ENCODE measurements at places on chromosomes 13 and 19.

DNA sequence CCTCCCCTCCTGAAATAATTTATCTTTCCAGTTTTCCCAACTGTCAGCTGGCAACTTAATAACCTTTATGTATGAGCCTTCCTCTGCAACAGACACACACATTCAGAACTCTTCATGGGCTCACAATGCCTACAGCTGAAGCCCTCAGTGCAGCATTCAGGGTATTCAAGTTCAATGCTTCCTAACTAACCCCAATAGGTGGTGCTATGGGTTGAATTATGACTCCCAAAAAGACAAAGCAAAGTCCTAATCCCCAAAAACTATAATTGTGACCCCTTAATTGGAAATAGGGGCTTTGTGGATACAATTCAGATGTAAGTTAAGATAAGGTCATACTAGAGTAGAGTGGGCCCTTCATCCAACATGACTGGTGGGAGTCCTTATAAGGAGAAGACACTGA is 202.2 kb downstream of the SUCLA2 start:
- no peak for DNase-seq

DNA sequence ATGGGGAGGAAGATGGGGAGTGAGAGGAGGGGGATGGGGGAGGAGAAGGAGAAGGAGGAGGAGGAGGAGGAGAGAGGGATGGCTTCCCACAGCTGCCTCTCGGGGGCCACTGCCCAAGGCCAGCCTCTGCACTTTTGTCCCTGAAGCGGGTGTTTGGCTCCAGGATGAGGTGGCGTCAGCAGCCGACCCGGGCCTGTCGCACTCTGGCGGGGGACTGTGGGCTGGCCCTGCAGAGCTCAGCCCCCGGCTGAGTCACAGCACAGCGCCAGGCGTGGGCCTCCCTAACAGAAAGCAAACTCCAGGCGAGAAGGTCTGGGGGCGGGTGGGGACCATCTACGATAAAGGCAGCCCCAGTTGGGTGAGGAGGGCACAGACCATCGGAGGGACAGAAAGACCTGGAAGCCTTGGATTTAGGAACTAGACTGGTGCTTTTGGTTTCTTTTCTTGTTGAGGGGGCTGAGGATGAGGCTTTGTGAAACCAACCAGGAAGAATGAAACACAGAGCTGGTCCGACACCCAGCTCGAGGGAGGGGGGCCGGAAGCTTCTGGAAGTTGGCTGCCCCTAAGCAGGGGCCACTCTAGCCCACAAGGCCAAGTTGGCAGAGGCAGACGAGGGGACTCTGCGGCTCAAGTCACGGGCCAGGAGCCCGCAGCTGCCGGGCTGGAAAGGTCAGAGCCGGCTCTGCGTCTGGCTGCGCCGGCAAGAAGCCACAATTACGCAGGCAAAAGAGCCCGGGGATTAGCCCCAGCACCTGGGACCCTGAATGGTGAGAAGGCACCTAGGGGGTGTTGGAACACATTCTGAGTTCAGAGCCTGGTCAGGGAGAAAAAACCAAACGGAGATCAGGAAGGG is 18.2 kb downstream of the LSM4 start:
- DNase-seq = no peak

- DNase-seq = peak; percentile 1
These were observed 31.1 kb downstream of the DNM2 start for GRCh38 chr19:10748927-10749434.

DNA sequence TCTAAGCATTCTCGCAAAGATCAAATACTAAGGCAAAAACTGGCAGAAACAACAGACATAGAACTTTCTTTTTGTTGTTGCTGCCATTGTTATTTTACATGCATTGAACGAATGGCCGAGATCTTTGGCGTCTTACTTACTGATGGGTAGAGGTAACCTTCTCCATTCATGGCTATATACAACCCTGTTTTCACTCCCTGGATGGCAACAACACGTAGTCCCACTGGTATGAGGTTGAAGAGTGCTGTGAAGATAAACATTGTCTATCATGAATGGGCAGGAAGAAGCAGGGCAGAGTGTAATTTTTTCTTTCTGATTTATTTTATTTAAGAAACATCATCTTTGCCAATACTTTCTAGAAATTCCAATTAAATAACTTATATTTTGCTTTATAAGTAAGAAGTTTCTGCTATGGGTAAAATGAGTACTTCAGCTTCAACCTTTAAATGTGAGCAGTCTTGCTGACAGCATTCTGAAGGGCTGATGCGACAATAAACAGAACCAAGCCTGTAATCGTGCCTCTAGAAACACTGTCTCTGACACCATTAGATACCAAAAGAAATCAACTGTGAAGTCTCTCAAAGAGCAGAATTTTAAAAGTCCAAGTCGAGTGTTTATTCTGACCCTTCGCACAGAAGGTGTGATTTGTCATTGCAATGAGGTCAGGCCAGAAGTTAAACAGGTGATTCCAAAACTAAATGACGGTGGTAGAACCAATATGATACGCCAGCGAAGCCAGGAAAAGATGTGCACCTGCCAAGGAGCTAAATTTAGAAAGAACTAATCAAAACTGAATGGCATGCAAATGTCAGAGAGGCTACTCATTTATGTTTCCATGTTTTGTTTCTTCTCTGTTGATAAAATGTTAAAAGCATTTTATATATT is 416.4 kb downstream of the ITGBL1 start:
- no peak for DNase-seq

GRCh38 chr13:29423050-29423449 is 172.4 kb downstream of the SLC7A1 start:
- DNase-seq = no peak

DNA sequence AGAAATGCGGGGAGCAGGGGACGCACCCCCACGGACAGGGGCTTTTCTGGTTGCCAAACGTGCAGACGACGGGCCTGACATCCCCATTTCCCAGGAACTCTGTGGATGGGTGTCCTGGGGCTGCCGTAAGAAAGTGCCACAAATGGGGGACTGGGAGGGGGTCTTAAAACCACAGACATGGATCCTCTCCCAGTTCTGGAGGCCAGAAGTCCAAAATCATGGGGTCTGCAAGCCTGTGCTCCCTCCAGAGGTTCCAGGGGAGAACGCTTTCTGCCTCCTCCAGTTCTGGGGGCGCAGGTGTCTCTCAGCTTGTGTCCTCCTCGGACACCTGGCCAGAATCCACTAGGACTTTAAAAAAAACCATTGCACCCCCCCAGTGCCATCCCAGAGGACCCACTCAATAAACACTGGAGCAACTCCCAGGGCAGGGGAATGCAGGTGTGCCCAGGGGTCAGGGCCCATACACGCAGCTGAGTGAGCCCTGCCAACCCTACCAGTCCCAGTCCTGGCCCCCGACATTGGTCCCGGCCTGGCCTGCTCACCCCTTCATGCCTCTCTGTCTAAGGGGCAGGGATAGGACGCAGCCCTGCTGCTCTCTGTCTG is 103.9 kb downstream of the GADD45B start:
- no peak for DNase-seq

- no peak for DNase-seq
These were observed 75.9 kb downstream of the ZIC5 start for GRCh38 chr13:99895444-99896368.

- no peak for DNase-seq
These were observed 293.8 kb downstream of the TSHZ3 start for GRCh38 chr19:31055454-31055853.

DNA sequence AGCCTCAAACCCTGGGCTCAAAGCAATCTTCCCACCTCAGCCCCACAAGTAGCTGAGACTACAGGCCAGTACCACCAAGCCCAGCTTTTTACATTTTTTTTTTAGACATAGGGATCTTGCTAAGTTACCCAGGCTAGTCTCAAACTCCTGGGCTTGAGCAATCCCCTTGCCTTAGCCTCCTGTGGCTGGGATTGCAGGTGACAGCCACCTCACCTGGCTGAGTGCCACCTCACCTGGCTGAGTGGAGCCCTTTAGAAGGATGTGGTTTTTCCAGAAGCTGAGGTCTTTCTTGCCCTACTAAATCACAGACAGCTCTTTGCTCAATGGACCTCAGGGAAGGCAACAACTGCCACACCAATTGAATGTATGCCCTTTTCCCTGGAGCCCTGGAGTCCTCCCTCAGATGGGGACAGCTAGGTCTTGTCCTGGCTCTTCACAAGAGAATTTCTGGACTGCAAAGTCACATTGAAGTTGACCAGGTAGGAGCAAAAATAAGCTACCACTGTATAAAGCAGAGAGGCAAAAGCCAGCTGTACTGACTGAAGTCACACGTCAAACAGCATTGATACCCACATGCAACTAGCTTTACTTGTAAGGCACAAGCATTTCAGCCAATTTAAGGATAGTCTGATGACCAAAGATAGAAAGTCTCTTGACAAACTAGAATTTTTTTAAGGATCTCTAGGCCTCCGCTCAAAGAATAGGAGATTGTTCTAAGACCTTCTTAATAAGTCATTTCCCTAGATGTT is 14.0 kb downstream of the PDX1 start:
- DNase-seq = no peak

GRCh38 chr13:50444726-50445125 is 398.8 kb downstream of the DLEU7 start:
- no peak for DNase-seq

- DNase-seq = no peak
These were observed 17.6 kb downstream of the WDFY2 start for GRCh38 chr13:51601601-51602565.

GRCh38 chr19:4052993-4053422 is 13.7 kb downstream of the ZBTB7A start:
- no peak for DNase-seq

DNA sequence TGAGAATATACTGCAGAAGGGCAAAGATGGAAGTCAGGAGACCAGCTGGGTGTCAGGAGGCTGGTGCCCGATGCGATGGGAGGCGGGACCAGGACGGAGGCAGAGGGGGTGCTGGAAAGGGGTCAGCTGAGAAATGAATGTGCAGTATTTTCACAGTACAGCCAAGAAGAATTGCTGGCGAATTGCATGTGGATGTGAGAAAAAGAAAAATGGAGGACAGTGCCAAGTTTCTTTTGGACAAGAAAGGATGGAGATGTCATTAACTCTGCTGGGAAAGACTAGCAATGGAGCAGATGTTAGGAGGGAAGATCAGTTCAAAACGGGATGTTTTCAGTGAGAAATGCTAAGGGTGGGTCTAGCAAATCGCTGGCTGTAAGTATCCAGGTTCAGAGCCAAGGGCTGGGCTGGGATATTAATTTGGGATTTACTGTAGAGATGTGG is 7.0 kb downstream of the CRYL1 start:
- DNase-seq = no peak

DNA sequence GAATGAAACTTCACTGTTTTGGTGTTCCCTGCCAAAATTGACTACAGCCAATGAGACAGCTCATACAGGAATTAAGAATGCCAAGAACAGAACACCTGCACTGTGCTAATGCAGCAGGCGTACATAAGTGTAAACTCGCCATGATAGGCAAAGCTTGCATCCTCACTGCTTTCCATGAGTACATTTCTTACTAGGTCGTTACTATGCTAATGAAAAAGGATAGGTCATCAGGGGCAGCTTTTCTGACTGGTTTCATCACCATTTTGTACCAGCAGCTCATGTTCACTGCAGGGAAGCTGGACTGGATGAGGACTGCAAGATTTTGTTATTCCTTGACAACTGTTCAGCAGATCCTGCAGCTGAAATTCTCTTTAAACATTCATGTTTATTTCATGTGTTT is 1383.8 kb downstream of the EFNB2 start:
- no peak for DNase-seq

DNA sequence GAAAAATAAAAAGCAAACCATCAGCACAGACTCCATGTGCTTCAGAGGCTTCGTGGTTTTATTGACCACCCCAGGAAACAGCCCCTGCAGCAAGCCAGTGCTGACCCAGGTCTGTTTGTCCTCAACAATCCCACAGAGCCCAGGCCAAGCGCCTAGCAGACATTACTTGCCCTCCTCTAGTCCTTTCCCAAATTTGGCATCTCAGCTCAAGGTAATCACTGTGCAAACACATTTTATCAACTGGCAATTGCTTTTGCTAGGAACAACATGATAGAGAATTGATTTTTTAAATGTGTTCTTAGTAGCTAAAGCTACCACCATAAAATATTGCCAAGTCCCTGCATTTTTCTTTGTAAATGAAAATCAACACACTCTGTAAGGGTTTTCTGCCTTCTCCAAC is 121.8 kb downstream of the STOML3 start:
- no peak for DNase-seq

DNA sequence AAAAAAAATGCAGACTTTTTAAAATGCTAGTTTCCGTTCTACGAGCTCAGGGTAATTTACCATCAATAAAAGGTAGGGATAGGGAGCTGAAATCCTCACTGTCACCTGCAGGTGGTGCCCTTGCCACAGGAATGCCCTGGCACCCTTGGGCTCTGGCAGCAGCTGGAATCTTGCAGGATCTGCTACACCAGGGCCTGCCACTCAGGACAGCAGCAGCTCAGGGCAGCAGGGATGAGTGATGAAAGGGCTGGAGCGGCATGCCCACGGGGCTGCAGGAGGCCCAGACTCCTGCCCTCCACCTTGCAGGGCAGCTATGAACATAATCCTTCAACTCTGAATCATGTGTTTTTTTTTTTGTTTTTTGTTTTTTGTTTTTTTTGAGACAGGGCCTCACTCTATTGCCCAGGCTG is 54.0 kb downstream of the GNG7 start:
- DNase-seq = no peak

DNA sequence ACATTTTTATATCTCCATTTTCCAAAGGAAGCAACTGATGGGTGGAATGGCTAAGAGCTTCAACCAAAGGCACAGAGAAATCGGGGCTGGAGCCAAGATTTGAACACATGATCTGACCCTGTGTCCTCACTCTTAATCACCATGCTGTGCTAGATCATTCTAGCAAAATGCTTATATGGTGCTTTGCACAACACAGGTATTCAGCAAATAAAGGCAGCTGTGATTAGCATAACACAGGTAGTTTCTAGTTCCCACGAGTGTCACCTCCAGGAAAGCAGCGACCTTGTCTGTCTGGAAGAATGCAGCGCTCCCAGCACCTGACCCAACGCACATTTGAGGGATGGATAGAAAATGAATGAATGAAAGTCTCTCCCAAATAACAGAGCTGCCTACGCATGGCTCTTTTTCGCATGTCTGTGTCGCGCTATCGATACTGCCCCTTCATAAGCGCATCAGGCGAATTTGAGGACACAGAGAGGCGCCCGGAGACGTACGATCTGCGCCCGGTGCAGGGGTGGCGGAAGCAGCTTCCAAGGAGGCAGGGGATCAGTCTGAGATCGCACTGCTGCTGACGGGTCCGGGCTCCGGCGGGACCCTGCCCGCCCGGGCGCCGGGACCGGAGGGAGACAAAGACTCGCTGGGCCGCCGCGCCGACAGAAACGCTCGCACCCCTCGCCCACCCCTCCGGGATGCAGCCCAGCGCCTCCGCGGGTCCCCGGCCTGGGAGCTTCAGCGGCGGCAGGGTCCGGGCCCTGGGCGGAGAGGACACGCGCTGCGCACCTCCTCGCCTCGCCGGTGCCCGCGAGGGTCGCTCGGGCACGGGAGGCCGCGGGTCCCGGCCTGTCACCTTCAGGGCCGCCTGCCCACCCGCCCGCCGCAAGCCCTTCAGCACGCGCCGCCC is 609 bp downstream of the EPS15L1 start:
- DNase-seq = no peak

GRCh38 chr13:36847606-36848005 is 28.6 kb downstream of the RFXAP start:
- DNase-seq = no peak

DNA sequence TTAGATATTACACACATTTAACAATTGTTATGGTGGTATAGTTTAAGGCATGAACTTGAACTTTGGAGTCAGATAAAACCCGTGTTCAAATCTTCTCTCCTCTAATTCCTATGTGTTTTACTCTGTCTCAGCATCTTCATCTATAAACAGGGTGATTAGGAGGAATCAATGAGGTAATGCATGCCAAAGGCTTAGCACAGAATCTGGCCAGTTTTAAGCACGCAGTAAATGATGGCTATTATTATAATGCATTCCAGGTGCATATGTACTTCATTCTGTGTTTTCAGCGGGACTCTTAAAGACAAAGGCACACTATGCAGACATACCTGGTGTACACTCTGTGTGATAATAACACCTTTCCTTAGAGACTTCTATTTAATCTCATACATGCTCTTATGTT is 88.0 kb upstream of the FRY start:
- no peak for DNase-seq

Data from NCI-H2081 treated with DMSO at 0.1 percent for 48 hours (cell line).